GM13976 (cell line): ENCODE measurements at places on chromosomes 7 and 10.

DNA sequence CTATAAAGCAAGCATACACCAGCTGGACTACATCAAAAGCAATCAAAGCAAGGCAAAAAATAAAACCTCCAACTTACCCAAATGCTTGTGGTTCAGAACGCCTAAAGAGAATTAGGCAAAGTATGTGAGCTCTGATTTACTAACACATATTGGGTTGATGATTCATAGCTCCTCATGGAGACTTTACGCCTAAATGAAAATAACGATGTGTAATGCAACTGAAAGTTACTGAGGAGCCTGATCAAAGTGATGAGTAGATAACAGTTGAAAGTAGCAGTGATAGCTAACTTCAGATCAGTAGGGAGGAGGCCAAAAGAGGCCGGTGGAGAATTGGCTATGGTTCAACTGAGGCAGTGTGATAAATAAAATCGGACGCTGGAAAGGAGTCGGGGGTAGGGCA lies 85.0 kb downstream of the MPP7 start:
- no peak for DNase-seq

- no peak for DNase-seq
Observed at GRCh38 chr10:44066527-44067255, 318.2 kb downstream of the CXCL12 start.

- peak; percentile 34 for DNase-seq
Observed at GRCh38 chr10:23702977-23703414, 264.1 kb downstream of the OTUD1 start.

GRCh38 chr7:96329241-96329640 lies 7.3 kb upstream of the SLC25A13 start:
- no peak for DNase-seq

GRCh38 chr10:16949816-16950215 lies 132.6 kb upstream of the RSU1 start:
- DNase-seq: no peak

GRCh38 chr7:106858618-106859532 lies 6.2 kb upstream of the PIK3CG start:
- no peak for DNase-seq

GRCh38 chr7:99142727-99143520 lies 984 bp downstream of the SMURF1 start:
- DNase-seq: peak; percentile 90

DNA sequence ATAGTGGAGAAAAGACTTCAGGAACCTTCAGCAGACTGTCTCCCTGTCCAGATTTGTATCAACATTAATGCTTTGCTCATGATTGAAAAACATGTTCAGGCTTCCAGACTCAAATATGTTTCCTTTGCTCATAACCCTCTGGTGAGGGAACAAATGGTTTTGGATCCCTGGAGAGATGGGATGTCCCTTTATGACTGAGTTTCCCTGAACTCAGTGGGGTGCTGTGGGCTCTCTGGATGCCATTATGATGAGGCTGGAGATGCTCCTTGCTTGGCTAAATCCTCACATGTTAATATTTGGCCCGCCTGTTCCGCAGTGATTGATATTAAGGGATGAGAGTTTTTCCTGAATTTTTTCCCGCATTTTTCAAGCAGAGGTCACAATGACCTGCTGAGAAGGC lies 749.4 kb downstream of the SUGCT start:
- DNase-seq: no peak

GRCh38 chr10:92553959-92554358 lies 19.9 kb downstream of the IDE start:
- DNase-seq: no peak

- no peak for DNase-seq
Observed at GRCh38 chr7:40546616-40547501, 412.1 kb downstream of the SUGCT start.

DNA sequence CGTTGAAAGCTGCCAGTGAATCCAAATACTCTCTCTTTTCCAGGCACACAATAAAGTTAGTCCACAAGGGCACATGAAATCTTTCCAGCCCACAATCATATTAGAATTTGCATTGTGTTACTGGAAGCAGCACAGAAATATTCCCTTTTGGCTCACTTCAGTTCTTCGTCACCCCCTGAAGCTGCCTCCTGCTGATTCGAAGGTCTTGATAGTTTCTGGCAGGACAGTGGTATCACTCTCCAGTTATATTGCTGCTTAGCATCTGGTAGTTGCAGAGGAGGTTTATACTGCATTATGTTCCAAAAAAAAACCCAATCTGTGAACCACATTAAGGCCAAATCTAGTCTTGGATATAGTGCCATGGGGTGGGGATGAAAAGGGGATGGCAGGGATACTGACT lies 253.2 kb downstream of the BICC1 start:
- DNase-seq: no peak

DNA sequence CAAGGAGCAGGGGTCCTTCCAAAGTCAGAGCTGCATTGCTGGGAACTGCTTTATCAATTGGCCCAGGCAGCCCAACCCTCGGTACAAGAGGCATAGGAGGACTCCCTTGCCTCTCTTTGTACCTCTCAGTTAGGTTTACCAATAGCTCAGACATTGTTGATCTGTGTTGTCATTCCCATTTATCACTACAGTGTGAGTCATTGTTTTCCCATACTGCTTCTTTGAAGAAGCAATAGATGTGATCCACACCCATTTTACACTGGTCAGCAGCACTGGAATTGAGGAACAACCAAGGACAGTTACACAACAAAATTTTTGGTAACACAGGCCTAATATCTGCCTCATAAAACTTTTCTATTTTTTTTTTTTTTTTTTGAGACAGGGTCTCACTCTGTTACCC lies 307.2 kb downstream of the SNX13 start:
- no peak for DNase-seq

- DNase-seq: no peak
Observed at GRCh38 chr10:31031205-31031557, 484 bp downstream of the ZNF438 start.

DNA sequence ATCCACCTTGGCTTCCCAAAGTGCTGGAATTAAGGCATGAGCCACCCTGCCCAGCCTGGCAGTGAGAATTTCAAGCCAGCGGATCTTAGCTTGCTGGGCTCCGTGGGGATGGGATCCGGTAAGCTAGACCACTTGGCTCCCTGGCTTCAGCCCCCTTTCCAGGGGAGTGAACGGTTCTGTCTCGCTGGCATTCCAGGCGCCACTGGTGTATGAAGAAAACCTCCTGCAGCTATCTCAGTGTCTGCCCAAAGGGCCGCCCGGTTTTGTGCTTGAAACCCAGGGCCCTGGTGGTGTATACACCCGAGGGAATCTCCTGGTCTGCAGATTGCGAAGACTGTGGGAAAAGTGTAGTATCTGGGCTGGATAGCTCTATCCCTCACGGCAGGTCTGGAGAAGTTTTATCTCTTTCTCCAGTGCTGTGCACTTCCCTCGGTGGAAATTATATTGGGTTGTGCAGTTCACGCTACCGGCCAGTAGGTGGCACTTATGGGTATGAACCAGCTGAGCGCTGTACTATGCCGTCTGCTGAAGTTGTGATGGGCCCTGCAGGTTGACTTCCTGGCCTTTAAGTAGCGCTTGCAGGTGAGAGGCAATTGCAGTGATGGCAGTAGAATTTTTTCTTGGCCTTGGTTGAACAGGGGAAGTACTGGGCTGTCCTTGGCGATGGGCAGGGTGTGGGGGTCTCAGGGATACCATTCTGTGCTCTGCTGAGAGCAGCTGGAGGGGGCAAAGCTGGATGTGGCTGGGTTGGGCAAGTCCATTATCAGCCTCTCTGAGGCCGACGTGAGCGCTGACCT lies 138.0 kb upstream of the MTPN start:
- DNase-seq: peak; percentile 63

GRCh38 chr7:17130281-17131059 lies 168.0 kb upstream of the AHR start:
- no peak for DNase-seq

- no peak for DNase-seq
Observed at GRCh38 chr10:6755781-6756460, 175.8 kb upstream of the PRKCQ start.

DNA sequence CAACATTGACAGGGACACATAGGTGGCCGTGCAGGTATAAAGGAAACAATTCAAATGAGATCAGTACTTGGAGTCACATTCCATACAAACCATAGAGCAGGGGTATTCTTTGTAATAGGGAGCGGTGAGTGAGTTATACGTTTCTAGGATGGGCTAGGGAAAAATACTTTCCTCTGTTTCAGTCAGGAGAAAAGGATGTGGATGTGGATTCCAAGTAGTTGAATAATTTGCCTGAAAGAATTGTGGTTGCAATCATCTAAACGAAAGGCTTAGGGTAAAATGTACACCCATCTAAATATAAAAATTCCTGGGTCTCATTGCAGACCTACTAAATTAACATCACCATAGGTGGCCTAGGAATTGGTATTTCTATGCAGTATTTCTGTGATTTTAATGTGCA lies 270.7 kb upstream of the IGFBP3 start:
- no peak for DNase-seq

DNA sequence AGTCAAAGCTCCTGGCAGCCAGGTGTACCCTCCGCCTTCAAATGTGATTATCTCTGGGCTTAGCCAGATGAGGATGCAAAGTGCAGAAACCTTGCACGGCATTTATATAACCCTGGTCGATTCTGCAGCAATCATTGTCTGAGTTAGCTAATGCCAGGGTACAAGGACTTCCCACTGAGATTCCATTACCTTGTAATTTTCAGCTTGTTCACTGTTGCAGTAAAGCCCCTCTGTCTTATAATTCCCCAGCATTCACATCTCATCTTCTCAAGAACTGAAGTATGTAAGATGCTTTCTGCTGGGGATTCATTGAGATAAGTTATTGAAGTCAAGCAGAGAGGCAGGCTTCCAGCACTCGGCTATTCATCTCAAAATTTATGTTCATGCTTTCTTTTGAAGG lies 1090.6 kb upstream of the AUTS2 start:
- DNase-seq: no peak

- no peak for DNase-seq
Observed at GRCh38 chr10:87500646-87501048, 4.0 kb upstream of the MINPP1 start.

GRCh38 chr10:21926358-21926925 lies 77.1 kb downstream of the DNAJC1 start:
- no peak for DNase-seq

GRCh38 chr10:115141254-115141653 lies 48.1 kb downstream of the ATRNL1 start:
- peak; percentile 13 for DNase-seq

DNA sequence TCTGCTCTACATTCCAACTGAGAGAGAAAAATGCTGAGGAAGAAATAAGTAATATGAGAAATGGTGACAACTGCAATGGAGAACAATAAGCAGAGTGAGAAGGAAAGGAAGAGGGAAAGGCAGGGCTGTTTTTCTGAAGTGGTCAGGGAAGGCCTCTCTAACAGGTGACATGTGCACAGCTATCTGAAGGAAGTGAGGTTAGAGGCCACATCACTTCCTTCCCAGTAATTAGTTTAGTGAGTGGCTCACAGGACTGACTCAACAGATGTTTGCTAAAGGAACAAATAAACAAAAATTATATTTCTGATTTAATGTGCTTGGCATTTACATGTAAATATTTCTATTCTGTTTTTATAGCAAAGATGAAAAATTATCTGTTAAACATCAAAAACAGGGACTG lies 77.9 kb downstream of the ARHGAP21 start:
- DNase-seq: no peak

DNA sequence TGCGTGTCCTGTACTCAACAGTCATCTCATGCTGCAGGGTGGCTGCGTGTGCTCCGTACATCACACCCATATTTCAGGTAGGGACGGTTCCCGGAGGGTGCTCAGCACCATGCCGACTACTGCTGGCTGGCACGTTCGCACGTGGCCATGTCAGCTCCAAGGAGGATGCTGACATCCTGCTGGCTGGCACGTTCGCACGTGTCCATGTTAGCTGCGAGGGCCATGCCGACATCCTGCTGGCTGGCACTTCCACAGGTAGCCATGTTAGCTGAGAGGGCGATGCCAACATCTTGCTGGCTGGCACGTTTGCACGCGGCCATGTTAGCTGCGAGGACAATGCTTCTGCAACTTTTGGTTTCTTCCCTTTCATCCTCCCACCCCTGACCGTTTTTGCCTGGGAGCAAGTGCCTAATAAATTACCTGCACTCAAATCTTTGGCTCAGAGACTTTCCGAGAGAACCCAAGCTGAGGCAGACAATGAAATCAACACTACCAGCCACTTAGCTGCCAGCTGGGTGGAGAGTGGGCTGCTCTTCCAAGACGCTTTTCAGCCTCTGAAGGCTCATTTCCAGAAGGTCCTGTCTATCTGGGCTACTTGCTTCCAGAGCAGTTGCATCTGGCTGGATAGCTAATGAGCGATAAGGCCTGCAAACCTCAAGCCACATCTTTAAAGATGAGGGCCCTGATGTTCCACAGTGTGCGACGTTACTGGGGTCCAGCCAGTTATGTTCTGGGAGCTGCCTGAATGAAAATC lies 104.6 kb downstream of the WDR37 start:
- no peak for DNase-seq

GRCh38 chr7:101179117-101179516 lies 976 bp downstream of the NAT16 start:
- DNase-seq: no peak

DNA sequence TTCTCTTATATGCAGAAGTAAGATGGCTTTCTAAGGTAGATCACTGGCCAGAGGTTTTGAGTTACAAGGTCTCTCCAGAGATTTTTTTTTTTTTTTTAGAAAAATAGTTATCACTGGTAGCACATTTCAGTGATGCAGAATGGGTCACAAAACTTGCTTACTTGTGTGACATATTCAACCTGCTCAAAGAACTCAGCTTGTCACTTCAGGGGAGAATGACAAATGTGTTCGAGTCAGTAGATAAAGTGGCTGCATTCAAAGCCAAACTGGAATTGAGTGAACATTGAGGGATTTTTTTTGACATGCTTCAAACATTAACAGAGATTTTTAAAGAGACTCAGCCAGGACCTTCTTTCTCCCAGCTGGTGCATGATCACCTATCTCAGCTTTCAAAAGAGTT lies 33.4 kb downstream of the PHTF2 start:
- DNase-seq: no peak

DNA sequence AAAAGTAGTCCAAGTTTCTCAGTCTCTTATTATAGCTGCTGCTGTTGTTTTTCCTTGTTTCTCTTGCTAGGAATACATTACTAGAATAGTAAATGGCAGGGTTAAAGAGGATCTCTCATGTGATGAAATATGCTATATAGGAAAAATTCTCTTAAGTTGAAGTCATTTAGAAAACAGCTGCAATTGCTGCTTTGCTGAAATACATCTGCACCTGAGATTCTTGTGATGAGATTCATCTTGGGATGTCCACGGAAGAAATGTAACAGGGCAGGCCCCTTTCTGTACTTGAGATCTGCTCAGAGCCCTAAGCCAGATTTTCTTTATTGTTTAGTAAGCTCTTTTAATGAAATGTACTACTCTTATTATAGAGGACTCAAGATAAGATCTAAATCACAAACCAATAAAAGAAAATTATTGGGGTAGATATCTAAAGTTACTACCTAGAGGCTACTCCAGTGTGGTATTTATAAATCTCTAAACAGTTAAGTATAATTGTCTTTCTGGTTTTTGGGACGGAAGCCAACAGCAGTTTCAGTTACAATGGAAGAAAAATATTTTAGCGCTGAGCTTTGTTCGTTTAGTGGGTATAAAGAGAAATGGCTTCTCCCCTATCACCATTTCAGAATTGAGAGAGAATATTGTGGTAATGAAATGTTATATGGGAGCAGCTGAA lies 701.5 kb downstream of the KCNMA1 start:
- DNase-seq: no peak

GRCh38 chr10:76029782-76030181 lies 598.4 kb downstream of the LRMDA start:
- no peak for DNase-seq
